ENCODE measurements at places on chromosomes 11 and 22. TPM values are rescaled to one million over a fixed set of nuclear protein-coding genes. Genes with fewer than 3 reads are reported as not detected.

Gene MS4A13
- not detected for total RNA-seq

GRCh38 chr11:35010654-35011053, 94.2 kb downstream of the PDHX start:
- H3K27me3 ChIP-seq = no peaks in the 10 kb centered on the region
- no peak for DNase-seq

GRCh38 chr11:100816823-100817222, 129.7 kb downstream of the ARHGAP42 start:
- H3K36me3 ChIP-seq = no peaks in the 10 kb centered on the region
- no peak for DNase-seq
- H3K27ac ChIP-seq = no peak overlapping the region
- no peak overlapping the region for H3K4me3 ChIP-seq

DNA sequence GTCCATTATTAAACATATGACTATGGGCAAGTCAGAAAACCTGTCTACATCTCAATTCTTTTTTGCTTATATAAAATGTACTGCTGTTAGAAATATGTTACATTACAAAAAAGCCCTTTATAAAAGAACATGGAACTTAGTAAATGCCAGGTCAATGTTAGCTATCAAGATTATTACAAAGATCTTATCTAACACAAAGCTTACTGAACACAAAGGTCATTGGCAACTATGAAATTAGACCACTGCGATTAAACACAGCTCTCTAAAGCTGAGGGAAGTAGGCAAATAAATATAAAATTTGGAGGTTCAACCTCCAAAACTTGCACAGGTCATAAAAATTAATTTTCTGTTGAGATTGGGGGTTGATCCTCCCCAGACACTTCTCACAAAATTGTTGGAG, 692.8 kb upstream of the CCDC90B start:
- no peaks in the 10 kb centered on the region for H3K4me1 ChIP-seq
- DNase-seq = no peak
- no peaks in the 10 kb centered on the region for H3K36me3 ChIP-seq

GRCh38 chr22:50621948-50622722, 5.8 kb downstream of the ARSA start:
- H3K4me3 ChIP-seq = no peak overlapping the region
- H3K4me1 ChIP-seq = peaks cover 46% of the 10 kb centered on the region
- H3K36me3 ChIP-seq = no peaks in the 10 kb centered on the region
- no peaks in the 10 kb centered on the region for H3K27me3 ChIP-seq
- H3K27ac ChIP-seq = peak overlapping the region; percentile 91
- DNase-seq = peak; percentile 44

DNA sequence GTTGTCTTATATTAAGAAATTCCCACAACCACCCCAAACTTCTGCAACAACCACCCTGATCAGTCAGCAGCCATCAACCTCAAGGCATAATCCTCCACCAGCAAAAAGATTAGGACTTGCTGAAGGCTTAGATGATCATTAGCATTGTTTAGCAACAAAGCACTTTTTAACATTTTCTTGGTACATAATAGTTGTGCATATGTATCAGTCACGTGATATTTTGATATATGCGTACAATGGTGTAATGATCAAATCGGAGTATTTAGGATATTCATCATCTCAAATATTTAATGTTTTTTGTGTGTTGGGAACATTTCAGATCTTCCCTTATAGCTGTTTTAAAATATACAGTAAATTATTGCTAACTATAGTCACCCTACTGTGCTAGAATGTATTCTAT, 73.5 kb upstream of the API5 start:
- H3K27ac ChIP-seq = no peak overlapping the region
- peaks cover 8% of the 10 kb centered on the region for H3K4me1 ChIP-seq

GRCh38 chr11:11237070-11237832, 115.8 kb downstream of the CSNK2A3 start:
- no peak overlapping the region for H3K4me3 ChIP-seq
- no peaks in the 10 kb centered on the region for H3K4me1 ChIP-seq
- no peaks in the 10 kb centered on the region for H3K36me3 ChIP-seq
- H3K27ac ChIP-seq = no peak overlapping the region
- DNase-seq = no peak
- no peaks in the 10 kb centered on the region for H3K27me3 ChIP-seq
